ENCODE measurements at places on chromosomes 11 and 22.

DNA sequence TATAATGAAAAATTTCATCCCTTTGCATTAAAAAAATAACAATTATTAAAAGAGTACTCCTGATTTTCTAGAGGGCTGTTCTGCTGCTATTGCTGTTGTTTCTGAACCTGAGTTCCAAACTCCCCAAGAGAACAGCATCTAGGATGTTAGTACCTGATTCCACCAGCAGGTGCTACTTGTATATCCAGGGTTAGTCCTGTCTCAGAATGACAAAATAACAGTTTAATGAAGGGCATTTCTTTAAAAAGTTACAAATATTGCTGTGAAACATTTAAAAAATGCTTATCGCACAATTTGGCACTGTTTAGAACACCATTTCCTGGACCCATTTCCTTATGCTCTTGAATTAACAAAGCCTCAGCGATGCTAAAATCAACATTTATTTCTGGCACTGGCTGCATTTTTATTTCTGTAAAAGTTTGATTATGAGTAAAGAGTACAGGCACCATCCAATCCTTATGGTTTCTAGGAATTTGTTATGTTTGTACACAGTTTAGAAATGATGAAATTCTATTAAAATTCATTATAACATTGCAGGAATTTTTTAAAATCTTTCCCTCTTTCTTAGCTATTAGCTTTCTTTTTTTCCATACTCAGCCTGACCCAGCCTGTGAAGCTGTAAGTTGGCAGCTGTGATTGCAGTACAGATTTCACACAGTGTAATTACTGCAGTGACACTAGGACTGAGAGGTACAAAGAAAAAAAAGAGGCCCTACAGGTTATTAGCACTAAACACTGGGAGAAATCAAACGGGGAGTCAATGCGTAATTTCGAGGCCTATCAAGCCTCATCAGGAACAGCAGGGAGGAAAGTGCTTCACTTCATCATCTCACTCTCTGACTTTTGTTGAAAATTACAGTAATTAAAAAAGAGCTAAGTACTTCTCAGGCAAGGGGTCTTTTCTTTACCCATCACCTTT is 208.8 kb downstream of the DCDC1 start:
- no peak for DNase-seq

- no peak for DNase-seq
These were observed 71.2 kb upstream of the WNT11 start for GRCh38 chr11:76277298-76278175.

- DNase-seq = no peak
These were observed 21.1 kb upstream of the TMPRSS13 start for GRCh38 chr11:117950301-117950700.

DNA sequence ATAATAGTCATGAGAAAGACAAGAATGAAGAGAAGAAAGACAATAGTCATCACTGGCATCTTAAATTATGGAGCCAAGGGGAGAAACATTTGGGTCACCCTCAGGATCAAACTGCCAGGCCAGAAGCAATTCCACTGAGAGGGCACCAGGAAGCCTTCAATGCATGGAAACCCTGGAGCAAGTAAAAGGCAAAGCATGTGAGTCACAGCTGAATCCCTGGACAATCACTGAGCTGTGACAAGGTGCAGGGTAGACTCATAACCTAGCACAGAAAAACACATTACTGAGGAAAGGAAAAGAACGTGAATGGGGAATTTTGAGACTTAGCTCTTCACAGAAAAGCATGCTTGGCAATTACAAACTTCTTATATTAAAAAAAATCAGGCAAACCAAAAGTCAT is 1.6 kb downstream of the KCNJ1 start:
- peak; percentile 44 for DNase-seq

GRCh38 chr22:20624161-20624616 is 116.8 kb downstream of the MED15 start:
- DNase-seq = peak; percentile 32

DNA sequence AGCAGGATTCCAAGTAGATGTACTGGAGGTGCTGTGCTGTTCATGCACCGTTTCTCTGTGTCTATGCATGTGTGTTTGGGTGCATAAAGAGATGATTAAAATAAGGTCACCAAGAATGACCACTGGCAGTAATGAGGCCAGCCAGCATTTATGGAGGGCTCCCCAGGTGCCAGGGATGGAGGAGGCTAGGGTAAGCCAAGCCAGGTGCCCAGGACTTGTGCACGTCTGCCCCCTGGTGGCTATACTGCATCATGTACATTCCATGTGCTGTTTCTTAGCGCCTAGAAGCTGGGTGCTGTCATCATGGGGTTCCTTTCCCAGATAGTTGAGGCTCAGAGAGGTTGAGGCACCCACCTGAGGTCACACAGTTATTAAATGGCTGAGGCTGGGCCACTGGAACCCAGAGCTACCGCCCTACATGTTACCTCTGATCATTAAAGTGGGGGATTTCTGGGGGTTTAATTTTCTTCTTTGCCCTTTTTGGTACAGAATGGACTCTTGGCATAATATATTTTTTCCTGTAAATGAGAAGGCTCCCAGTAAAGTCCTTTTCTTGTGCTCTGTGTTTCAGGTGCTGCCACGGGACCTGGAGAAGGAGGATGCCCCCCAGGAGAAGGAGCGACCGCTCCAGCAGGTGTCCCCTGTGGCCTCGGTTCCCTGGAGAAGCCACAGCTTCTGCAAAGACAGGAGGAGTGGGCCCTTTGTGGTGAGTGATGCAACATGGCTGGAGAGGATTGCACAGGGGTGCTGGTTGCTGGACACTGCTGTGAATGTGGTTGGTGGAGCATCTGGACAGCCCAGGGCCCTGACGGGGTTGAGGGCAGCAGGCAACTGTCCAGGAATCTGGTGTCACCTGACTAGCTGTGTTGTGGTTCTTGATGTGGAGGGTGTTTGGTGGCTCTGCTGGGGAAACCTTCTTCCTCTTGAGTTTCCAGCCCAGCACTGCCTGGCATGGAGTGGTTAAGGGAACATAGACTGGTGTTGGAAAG is 96.4 kb downstream of the KIAA1671 start:
- DNase-seq = peak; percentile 37

DNA sequence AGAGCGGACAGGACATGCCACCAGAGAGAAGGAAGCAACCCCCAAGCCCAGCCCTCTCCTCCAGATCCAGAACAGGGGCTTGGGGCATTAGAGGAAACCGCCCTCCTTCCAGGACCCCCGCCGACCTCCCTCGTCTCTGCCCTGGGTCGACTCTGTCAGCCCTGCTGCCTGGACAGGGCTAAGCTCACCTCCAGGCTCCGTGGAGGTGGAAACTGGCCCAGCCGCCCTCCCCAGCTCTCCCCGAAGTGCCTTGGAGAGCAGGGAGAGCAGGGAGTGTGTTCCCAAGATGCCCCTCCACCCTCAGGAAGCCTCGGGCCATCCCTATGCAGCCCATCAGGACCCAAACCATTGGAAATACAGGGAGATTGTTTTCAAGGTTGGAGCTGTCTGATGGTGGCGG is 26.8 kb downstream of the ANO1 start:
- DNase-seq = no peak

All from EL (cell line).